Activated CD4-positive, alpha-beta T cell treated with anti-CD3 and anti-CD28 coated beads, Interleukin-10, Interleukin-2, amounts not matched to agents 100 ng/mL and 50 ng/mL, durations not matched to agents 16 hours and 8 hours (primary cell): ENCODE measurements at places on chromosomes 13 and 19.
A peak's percentile ranks its signal among the peaks of the same experiment; 100 is the strongest.

DNA sequence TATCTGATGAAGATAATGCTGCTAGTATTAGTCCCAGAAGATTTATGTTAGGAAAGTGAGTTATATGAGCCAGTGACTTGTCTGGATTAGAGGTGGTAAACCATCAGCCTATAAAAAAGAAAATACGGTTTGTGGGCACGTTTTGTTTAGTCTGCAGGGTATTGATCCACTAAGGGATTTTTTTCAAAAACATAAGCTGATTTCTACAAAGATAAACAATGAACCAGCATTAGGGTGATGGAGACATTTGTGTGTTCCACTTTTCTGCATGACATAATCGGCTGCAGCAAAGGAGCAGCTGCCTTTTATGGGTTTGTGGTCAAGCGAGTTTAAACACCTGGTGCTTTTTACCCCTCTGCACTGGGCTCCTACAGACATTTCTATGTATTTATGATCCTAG lies 836.4 kb upstream of the GPC6 start:
- no peak for DNase-seq

DNA sequence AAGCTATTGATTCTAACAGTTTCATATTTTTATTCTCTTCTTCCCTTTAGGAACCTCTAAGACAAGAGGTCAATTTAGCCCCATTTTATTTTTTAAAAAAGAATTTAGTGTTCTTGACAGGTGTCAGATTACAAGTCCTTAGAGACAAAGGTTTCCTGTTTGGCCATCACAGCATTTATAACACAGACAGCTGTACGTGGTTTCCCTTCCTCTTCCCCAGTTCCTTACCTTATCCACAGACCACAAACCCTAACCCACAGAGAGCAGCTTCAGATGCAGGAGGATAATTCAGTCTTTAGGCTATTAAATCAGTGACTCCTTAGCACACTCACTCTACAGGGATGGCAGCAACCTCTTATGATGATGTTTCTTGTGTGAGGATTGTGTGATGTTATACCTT lies 1210.1 kb downstream of the DIAPH3 start:
- no peak for DNase-seq

DNA sequence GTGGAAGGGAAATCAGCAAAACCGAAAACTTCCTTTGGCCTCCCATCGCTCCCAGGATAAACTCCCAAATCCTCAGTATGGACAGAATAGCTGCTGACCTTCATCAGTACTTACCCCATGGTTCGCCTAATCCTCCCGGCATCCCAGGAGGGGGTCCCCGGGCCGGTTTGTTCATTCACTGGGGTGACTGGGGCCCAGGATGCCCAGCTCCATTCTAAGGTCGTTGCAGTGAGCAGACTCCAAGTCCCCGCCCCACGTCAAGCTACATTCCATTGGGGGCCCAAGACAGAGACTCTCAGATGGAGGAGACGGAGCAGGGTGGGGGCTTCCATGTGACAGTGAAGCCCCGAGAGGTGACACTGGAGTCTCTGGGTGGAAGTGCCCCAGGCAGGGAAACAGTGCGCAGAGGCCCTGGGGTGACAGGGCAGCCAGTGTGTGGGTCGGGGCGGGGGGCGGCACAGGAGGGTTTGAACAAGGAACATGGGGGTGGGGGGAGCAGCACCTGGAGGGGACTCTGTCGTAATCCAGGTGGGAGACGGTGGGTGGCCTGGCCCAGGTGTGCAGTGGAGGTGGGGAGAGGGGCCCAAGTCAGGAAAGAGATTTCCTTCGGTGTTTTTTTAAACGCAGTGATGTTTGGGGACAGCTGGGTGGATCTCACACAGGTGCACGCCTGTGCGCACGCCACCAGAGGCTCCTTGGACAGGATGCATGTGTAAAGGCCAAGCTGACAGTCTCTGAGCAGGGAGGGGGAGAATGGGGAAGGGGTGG lies 5.1 kb downstream of the SSBP4 start:
- no peak for DNase-seq

DNA sequence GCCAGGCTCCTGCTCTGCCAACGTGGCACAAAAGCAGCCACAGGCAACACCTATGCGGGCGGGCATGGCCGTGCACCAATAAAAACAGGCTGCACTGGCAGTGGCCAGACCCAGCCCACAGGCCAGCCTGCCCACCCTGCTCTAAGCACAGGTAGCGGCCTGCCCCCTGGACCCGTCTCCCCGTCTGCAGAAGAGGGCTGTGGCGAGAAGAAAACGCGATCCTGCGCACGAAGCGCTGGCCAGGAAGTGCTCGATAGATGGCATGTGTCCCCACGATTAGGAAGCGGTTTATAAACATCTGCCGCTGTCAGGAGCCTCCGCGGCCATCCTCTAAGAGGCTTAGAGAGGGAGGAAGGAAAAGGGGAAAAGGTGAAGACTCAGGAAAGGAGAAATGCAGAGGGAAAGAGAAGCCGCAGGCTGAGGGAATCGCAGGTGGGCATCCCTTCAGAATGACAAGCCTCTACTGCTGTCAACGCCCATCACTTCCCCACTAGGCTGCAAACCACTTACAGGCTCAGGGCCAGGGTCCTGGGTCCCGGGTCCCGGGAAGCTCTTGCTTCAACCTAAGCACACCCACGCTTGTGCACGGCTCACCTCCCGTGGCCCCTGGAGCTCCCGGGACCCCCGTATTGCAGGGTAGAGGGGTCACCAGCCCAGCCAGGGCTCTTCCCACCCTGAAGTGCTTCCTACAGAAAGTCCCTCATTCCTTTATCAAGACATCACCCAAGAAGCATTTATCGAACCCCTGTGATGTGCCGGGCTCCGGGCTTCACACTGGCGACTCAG lies 10.5 kb downstream of the MLLT1 start:
- DNase-seq: no peak

GRCh38 chr13:79070343-79070974 lies 335.6 kb downstream of the RBM26 start:
- no peak for DNase-seq

- DNase-seq: no peak
Observed at GRCh38 chr13:100636441-100636840, 38.2 kb downstream of the TMTC4 start.

DNA sequence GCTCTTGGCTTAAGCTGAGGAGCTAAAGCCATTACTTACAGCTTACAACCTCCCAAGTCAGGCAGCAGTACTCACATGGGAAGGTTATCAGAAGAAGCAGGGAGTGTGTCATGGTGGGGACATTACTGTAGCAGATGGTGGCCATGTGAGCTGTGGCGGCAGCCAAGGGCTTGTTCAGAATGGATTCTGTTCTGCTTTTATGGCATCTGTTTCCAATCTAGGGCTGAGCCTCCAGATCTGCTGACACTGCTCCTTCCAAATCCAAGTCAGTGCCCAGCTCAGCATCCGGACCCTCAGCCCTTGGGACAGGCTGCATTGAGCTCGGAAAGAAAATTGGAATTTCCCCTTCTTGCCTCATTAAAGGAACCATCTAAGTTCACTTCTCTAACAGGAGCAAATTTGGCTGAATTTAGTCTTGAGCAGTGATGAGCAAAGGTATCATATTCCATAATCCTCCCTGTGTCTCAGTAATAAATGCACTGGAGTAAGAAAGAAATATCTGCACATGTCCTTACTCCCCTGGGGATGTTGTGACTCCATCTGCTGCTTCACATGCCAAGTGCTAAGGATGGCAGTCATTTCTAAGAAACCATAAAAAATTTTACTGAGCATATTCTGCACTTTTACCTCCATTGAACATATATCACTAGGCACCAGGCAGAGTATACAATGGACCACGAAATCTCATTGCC lies 73.9 kb downstream of the KCTD12 start:
- DNase-seq: no peak

- DNase-seq: peak; percentile 41
Observed at GRCh38 chr19:23394511-23394910, 760 bp downstream of the ZNF91 start.
